Gastrocnemius medialis (tissue), 4 donors: ENCODE measurements at places on chromosomes 2 and 18. TPM values are rescaled to one million over a fixed set of nuclear protein-coding genes. Genes with fewer than 3 reads are reported as not detected.

DNA sequence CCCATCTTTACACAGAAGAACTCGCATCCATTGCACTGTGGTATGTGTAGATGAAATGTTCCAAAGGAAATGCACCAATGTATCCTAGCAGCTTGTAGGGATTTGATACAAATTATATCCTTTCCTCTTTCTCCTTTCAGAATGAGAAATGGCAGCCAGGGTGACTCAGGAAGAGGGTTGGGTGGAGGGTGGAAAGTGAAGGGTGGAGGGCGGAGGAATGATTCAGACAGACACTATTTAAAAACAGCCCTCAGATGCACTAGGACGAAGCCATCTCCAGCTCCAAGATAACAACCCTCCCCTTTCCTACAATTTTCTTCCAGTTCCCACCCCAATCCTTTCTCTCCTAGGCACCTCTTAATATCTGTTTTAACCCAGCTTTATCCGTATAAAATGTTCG is 96.2 kb upstream of the STK39 start:
- H3K36me3 ChIP-seq: no peaks in the 10 kb centered on the region
- H3K27ac ChIP-seq: no peak overlapping the region
- no peak for DNase-seq
- H3K4me1 ChIP-seq: no peaks in the 10 kb centered on the region

DNA sequence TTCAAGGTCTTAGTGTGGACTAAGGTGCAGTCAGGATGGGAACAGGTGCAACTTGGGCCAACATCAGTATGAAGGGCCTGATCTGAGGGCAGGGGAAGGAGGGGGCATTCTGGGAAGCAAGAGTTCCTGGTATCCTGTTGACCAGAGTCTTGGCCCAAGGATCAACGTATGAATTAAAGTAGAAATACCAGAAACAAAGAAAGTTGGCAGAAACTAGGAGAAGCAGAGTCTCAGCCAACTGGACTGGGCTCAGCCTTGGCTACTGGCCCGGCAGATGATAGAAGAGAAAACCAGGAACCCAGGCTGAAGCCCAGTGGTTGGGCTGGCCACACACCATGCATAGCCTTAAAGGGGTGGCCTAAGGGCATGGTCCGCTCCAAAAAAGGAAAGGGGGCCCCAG is 2.3 kb downstream of the CETN1 start:
- H3K27me3 ChIP-seq: no peaks in the 10 kb centered on the region
- DNase-seq: no peak
- no peaks in the 10 kb centered on the region for H3K36me3 ChIP-seq
- no peak overlapping the region for H3K4me3 ChIP-seq
- no peaks in the 10 kb centered on the region for H3K4me1 ChIP-seq

- H3K27me3 ChIP-seq: no peaks in the 10 kb centered on the region
- no peaks in the 10 kb centered on the region for H3K4me1 ChIP-seq
- H3K27ac ChIP-seq: no peak overlapping the region
- no peak overlapping the region for H3K4me3 ChIP-seq
Measured at GRCh38 chr2:118968961-118969733, 27.2 kb downstream of the MARCO start.

C2orf78 gene
- total RNA-seq: not detected

TUBA3E gene
- total RNA-seq: not detected
